Endothelial cell (in vitro differentiated cells): ENCODE measurements at places on chromosomes 5 and 9.
A peak's percentile ranks its signal among the peaks of the same experiment; 100 is the strongest.

- DNase-seq: no peak
These were observed 96.0 kb downstream of the LIX1 start for GRCh38 chr5:97046270-97046982.

DNA sequence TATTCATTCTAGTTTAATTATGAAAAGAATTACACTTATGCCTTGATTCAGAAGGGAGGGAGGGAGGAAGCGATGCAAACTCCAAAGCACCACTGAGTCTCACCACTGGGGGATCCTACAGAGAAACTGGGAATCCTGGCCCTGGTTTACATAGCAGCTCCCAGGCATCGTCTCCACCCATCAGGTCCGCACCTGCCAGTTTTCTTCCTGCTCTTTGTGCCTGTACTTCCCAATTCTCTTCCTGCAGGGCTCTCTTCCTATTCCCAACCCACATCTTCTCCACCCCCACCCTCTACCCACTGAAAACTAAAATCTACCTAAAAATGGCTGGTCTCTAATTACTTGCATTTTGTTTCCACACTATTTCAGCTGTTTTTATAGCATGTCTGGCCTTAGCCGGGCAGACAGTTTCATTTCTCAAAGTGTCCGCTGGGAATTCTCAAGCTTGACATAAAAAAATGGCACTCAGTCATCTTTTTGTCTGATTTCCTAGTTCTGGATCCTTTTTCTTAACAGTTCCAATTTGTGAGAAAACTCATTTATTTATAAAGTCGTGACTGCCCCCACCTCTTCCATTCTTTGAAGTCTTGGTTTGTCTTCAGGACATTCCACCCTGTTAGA lies 1.6 kb upstream of the TNIP1 start:
- peak; percentile 34 for DNase-seq

- DNase-seq: no peak
These were observed 7.3 kb upstream of the CDC14B start for GRCh38 chr9:96626912-96627311.

GRCh38 chr9:125391704-125392103 lies 130.1 kb downstream of the GAPVD1 start:
- no peak for DNase-seq

DNA sequence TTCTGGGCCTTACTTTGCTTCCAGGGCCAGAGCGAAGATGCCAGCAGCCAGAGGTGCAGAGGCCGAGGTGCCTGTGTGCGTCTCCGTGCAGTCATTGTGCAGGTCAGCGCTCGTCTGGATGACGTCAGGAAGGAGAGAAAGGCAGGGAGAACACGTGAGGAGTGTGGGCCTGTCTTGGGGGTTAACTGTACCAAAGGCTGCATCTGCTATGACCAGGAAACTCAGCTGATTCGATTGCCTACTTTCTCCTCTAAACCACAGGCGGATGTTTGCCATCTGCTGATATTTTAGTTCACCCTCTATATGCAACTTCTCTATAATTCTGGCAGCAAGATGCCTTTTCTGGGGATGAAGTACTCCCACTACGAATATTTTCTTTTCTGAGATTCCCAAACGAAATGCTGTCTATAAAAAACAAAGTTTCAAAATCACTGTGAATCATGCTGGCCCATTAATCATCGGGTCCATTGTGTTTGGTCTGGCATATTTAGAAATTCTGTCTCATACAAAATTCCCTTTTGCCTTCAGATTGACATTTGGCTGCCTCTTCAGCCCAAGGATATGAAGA lies 24.8 kb downstream of the PCSK1 start:
- no peak for DNase-seq

GRCh38 chr5:169065400-169065799 lies 235.5 kb downstream of the SLIT3 start:
- DNase-seq: no peak

DNA sequence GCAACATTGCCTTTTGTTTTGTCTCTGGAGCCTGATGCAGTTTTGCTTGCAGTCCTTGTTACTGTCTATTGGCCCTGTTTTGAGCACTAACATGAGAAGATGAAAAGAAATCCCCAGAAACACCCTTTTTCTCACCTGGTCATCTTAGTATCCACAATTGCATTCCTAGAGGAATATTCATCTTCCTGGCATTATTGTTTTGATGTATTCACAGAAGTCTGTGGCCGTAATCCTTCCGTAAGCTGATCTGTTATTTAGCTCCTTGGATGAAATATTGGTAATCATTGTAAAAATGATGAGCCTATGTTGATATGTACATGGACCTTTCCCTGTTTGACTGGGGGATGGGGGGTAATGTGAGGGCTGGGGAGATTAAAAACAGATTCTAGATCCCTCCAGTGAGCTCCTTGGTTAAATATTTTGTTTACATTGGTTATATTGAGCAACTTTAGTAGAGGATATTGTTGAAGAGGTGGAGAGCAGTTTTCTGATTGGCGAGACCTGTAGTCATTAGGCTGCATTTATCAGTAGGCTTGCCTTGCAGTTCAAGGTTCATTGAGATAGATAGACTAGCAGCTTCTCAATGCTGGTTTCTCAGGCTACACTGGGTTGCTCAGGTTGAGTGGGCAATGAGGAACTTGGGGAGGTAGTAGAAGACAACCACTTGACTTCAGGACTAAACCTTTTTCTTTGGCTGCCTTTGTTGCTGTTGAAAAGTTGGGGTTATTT lies 117.5 kb downstream of the MACIR start:
- no peak for DNase-seq

- DNase-seq: no peak
These were observed 142.3 kb upstream of the OTULINL start for GRCh38 chr5:14439087-14439871.

- no peak for DNase-seq
These were observed 4.6 kb downstream of the ZNF367 start for GRCh38 chr9:96413302-96414221.

GRCh38 chr9:16986556-16986955 lies 116.1 kb upstream of the BNC2 start:
- DNase-seq: no peak

DNA sequence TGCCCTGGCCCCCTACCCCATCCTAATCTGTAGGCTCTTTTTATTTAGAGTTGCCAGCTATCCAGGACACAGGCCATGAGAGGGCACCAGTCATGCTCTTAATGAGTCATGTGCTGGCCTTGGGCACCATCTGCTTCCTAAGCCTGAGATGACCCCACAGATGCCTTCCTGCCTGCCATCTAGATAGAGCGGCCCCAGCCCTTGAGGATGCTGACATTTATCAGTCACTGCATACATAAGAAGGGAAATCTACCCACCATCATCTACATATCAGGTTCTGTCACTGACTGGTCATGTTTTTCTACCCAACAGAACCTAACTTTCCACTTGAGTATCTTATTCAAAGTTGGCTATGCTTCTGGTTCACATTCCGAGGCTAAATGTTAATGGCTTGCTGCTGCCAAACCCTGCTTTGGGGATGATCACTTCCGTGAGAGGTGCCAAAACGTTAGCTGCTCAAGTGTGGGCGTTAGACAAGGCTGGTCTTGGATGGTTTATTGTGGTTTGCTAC lies 49.9 kb upstream of the TTC23L start:
- DNase-seq: no peak

- DNase-seq: no peak
These were observed 81.3 kb downstream of the ALDH7A1 start for GRCh38 chr5:126513703-126514102.

DNA sequence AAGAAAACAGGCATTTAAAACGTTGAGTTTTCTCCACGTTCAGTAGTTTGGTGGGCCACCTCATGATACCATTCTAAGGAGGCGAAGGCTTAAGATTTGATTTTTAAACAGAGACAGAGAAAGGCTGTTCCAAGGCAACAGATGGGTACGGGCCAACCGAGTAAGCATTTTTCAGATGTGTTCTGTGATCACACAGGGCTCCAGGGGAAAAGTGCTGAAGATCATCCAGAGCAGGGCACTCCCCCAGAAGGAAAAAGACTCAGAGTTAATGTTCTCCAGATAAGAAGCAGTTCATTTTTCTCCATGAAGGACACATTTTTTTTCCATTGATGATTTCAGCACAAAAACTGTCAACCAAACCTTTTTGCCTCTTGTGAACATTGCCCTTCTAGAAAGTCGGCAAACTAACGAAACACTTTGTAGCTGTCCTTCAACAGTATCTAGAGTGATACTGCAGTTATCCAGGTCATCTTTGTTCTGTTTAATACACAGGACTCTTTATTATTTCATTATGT lies 138.7 kb downstream of the ALDH1A1 start:
- no peak for DNase-seq

GRCh38 chr5:134130239-134130945 lies 15.9 kb downstream of the TCF7 start:
- DNase-seq: no peak

- no peak for DNase-seq
These were observed 67.3 kb downstream of the PDZD2 start for GRCh38 chr5:31706186-31706585.

DNA sequence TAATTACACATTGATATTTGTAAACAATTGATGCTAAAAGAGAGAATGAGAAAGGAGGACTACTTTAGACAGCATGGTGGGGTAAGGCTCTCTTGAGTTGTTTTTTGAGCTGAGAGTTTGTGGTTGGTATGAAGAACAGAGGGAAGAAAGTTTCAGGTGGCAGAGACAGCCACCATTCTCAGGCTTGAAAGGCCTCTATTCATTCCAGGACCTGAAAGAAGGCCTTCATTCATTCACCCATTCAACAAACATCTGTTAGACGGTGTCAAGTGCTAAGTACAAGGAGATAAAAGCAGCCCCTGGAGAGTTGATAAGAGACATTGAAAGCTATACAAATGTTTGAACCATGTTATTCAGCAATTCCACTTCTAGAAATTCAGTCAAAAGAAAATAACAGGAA lies 21.7 kb upstream of the ADAM19 start:
- DNase-seq: no peak

GRCh38 chr9:91555132-91555531 lies 131.5 kb upstream of the NFIL3 start:
- no peak for DNase-seq

DNA sequence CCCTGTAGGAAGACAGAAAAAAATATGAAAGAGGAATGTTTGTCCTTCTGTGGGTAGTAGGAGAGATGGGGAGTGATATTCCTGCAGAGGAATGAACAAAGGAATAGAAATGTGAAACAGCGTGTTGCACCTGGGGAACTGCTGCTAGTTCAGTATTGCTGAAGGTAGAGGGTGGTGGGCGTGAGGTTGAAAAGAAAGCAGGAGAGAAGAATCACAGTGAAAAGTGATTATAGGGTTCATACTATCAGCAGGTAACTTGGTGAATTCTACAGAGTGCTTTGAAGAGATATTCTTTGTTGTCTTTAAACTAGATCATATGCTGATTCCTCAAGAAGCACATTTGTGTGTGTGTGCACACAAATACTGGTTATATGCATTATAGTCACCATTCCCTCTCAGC lies 95.6 kb downstream of the ADGRV1 start:
- DNase-seq: no peak

GRCh38 chr9:88313364-88314220 lies 74.7 kb upstream of the SPIN1 start:
- DNase-seq: no peak

GRCh38 chr9:4987961-4988421 lies 2.9 kb downstream of the JAK2 start:
- peak; percentile 74 for DNase-seq

- DNase-seq: no peak
These were observed 172.6 kb downstream of the RAPGEF6 start for GRCh38 chr5:131462454-131462853.

DNA sequence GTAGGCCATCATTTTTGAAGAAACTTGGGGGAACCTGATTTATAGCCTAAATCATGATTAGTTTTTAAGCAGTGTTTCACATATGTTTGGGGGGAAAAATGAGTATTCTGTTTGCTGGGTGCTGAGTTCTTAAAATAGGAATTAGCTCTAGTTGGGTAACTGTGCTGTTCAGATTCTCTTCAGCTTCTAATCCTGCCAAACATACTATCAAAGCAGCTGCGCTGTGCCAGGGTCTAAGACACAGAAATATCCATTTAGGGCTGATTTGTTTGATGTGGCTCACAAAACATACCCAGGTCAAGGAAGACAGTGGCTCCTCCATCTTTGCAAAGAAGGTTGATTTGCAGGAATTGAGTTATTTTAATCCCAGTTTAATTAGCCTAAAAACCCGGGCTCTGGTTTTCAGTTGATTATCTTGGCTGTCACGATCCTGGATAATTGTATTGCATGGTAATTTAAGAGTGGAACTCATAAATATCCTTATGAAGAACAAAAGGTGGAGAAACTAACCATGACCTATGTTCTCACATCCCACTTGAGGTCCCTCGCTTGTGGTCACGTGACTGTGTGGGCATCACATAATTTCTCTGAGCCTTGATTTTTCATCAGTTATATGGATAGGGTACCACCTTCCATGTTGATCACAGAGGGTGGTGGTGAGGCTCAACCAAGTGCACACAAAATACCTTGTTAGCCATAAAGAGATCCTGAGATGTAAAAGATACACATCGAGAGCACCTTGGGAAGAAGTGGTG lies 18.7 kb downstream of the CYFIP2 start:
- DNase-seq: no peak

- DNase-seq: no peak
These were observed 1067.0 kb downstream of the CDH18 start for GRCh38 chr5:18920966-18921365.

DNA sequence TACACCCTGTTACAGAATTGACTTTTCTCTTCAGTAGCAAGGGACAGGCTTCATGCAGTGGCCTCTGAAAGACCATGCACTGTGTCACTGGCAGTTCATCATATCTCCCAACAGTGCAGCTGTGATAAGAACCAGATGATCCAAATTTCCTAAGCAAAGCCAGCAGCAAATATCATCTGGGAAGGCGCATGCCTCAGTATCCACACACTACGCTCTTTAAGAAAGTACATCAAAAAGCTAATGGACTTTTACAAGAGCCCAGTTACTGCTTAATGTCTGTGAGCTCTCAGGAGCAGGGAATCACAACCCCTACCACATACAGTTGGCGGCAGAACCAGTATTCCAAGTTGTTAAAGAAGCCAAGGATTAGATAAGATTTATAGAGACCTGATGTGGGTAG lies 25.1 kb downstream of the ADAMTSL1 start:
- no peak for DNase-seq

DNA sequence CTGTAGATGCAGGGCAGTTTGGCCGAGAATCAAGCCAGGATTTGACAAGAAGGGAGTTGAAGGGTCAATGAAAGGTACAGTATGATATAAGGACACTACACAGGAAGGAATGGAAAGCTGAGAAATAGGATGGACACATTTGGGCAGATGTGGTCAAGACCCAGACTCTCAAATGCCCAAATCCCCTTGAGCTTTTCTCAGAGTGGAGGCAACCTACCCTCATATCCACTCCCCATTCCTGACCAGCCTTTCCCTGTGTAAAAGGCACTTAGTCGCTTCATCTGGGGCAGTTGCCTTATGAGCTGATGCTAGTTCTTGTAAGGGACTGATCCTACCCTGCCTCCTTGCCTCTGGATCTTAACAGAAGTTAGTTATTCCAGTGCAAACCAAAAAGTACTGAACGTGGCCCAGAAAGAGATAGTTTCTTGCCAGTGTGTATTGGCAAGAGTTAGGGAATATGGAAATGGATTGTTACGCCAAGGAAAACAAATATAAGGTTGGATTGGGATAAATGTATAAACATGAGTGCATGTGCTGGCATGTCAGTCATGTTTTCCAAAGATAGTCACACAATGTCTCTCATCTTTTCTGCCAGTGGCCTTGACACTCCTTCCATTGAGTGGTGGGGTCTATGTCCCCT lies 4.1 kb upstream of the MCCC2 start:
- no peak for DNase-seq
